ENCODE measurements at places on chromosomes 5 and 9.

- DNase-seq, result no peak
These were observed 117.7 kb downstream of the HOMER1 start for GRCh38 chr5:79396265-79396664.

- DNase-seq, result no peak
These were observed 191.0 kb downstream of the ESM1 start for GRCh38 chr5:54794135-54794975.

DNA sequence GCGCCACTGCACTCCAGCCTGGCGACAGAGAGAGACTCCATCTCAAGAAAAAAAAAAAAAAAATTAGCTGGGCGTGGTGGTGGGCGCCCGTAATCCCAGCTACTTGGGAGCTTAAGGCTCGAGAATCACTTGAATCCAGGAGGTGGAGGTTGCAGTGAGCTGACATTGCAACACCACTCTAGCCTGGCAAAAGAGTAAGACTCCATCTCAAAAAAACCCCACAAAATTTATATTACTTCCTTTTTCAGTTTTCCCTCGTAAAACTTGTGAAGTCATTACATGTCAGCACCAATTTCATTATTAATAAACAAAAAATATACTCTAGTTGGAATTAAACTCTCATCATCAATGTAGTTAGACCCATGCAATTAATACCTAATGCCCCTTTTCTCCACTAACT lies 43.9 kb downstream of the SHLD3 start:
- DNase-seq, result no peak

DNA sequence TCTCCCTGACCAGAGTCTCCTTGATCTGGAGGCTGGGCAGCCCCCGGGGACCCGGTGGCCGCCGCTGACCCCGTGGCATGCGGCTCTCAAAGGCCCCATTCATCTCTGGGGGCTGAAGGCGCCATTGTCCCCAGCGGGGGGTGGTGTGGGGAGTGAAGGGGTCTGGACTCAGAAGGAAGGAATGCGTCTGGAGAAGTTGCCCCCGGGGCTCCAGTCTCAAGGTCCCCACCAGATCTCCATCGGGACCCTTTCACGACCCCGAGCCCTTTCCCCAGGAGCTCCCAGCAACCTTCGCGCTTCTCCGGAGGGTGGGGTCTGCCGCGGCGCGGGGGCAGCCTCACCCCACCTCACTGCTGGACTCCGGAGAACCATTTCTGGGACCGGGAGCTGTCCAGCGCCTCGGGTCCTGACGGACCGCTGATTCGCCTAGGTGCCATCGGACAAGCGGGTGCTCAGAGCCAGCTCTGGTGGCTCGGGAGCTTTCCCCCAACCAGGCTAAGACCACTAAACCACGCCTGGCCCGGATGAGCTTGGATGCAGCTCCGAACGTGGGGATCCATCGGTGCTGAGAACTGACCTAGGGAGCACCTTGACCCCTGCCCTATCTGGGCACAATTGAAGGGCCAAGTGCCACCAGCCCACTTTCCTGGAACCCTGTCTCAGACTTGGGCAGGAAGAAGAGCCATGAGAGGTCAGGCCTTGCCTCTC lies 5.1 kb upstream of the PCDH1 start:
- peak; percentile 61 for DNase-seq

GRCh38 chr5:40679913-40680681 lies at the start of gene PTGER4:
Gene PTGER4 (plus strand): TSS chr5:40679915. CDS start chr5:40680994, 1,079 bp downstream.
- DNase-seq, result no peak

All from HAP-1 (cell line).